ENCODE measurements at places on chromosomes 7 and 10.

- no peak for DNase-seq
Observed at GRCh38 chr10:131788386-131788785, 112.4 kb upstream of the PPP2R2D start.

GRCh38 chr10:131722121-131722520 is 178.7 kb upstream of the PPP2R2D start:
- no peak for DNase-seq

DNA sequence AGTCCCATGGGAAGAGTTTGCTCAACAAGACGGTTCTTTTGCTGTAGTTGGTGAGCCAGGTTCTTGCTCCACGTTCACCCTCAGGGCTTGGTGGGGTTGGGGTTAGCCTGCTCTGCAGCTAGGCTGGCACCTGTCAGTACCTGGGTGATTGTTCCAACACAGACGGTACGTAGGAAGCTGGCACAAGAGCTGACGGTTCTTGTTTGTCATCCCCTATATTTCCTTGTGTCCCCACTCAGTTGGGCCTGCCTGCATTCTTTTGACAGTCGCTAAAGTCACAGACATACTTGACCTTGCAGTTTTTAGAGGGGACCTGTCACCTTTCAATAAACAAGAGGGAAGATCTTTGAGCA is 40.2 kb upstream of the SYPL1 start:
- no peak for DNase-seq

DNA sequence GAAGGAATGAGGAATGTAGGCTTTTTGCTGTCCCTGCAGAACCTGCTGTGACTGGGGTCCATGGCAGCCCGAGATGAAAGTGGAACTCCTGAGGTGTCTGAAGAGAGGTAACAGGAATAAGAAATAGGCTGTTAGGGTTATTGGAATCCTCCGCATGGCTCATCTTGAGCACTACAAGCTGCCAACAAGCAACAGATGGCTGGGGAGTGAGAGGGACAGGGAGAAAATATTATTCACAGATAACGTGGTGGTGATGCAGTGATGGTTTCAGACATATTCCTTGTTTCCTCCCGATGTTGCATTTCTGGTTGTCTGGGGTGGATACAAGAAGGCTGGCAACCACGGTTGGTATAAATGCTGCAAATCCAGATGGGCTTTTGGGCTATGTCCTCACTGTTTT is 46.1 kb downstream of the AP3M1 start:
- no peak for DNase-seq

DNA sequence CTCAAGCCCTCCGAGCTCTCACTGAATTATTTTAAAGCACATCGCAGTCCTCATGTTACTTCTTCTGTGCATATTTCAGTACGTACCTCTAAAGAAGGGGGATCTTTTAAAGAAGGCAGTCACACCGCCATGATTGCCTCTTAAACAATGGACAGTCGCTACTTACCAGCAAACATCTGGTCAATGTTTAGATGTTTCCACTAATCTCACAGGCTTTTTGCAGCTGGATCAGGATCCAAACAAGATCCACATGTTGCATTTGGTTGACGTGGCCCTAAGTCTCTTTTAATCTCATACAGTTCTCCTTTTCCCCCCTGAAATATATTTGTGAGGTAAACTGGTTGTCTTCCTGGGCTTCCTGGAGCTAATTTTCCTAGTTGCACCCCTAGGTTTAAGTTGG is 50.0 kb downstream of the PRF1 start:
- no peak for DNase-seq

DNA sequence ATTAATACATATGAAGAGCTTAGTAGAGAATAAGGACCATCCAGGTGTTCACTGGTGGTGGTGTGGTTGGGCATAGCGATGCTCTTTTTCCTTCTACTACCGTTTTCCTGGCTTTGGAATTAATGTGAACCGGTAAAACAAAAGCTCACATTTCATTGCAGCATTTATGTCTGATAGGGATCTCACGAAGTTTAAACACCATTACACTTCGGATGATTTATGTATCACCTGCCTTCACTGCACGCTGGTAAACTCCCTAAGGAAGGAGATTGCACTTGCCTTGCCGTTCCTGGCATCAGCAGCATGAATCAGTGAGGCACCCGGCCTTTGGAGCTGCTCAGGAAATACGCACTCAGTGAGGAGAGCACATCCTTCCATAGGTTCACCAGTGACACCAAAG is 47.5 kb downstream of the WIPF3 start:
- no peak for DNase-seq

- DNase-seq: no peak
Observed at GRCh38 chr7:6139189-6139996, 108.2 kb downstream of the ANKRD61 start.

- DNase-seq: no peak
Observed at GRCh38 chr7:37109843-37110242, 338.8 kb downstream of the ELMO1 start.

- DNase-seq: no peak
Observed at GRCh38 chr10:11685787-11686218, 56.4 kb upstream of the ECHDC3 start.

DNA sequence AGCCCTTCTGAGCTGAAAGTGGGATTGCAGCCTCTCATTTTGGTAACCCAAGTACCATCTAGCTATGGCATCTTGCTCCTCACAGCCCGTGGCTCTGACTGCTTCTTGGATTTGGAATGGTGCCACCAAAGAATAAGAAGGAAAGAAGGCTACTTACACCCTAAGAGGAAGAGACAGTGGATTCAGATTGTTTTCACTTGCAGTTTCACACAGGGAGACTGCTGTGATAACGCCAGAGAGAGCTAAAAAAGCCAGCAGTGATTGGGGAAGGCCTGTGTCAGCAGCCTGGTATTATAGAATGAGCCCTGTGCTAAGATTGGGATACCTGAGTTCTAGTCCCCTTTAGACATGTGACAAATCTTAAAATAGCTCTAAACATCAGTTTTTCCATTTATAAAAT is 3.6 kb upstream of the LRRC4 start:
- no peak for DNase-seq

DNA sequence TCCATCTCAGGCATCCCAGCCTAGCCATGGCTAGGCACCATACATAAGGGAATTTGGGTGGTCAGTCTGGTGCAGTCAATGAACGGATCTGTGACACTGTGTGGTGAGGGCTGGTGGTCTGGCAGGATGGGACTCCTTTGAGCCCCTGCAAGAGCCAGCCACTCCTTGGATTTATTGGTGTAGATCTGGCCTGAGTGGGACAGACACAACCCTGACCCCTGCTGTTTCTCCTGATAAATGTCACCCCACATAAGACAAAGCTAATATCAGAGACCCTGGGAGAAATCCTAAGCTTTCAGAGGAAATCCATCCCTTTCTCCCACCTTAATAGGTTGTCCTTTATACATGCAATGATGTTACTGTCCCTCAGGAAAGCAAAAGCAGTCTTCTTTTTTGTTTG is 2.3 kb downstream of the FBXO24 start:
- DNase-seq: no peak

DNA sequence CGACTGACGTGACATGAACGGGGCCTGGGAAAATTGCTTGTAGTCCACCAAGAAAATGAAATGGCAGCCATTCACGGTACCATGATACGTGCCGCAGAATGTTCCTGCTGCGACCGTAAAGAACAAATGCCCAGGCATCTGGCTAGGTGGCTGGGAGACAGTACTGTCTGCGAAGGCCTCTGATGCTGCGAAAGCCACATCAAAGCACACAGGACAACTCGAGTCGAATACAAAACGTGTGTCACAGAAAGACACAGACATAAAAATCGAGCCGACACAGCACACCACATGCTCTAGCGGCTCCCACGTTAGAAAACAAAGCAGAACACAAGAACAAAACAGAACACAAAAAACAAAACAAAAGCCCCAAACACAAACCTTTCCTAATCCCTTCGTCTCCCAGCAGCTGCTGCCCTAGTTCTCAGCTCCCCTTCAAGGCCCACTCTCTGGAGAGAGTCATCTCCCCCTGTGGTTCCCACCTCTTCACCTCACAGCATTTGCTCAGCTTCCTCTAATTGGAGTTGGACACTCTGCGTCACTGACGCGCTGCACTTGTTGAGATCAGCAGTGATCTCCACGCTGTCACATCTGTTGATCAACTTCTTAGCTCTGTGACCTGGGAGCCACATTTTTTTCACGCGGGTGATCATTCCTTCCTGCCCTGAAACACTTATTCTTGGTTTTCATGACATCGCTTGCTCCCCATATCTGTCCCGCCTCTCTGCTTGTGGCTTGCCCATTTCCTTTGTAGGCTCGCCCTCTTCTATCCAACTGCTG is 112.2 kb downstream of the CLEC2L start:
- no peak for DNase-seq

GRCh38 chr10:77771450-77771849 is 133.8 kb upstream of the KCNMA1 start:
- DNase-seq: no peak

DNA sequence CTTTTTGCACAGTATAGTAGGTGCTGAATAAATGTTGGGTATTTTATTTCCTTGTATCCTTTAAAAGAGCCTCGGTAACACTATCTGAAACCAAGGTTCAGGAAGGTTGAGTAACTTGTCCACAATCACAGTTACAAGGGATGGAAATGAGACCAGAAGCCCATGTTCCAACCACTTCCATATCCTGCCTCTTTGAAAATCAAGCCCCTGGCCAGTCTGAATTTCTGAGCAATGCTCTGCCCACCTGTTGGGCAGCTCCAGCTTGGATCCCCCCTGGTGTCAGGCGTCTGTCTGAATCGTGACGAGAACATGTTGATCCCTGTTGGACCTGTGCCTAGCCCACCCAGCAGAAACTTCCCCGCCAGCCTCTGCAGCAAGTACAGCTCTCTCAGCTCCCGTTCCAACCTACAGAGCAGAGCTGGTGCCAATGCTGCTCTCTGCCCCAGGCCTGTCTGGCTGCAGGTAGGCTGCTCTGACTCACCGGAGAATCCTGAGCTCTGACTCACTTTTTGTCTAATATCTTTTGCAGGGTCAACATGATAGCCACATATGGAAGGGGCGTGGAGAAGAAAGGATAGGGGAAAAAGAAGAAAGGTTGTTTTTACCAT is 595.5 kb downstream of the INHBA start:
- no peak for DNase-seq

GRCh38 chr7:132221356-132221755 is 354.9 kb downstream of the PLXNA4 start:
- no peak for DNase-seq

- no peak for DNase-seq
Observed at GRCh38 chr10:3828404-3829155, 43.6 kb upstream of the KLF6 start.

DNA sequence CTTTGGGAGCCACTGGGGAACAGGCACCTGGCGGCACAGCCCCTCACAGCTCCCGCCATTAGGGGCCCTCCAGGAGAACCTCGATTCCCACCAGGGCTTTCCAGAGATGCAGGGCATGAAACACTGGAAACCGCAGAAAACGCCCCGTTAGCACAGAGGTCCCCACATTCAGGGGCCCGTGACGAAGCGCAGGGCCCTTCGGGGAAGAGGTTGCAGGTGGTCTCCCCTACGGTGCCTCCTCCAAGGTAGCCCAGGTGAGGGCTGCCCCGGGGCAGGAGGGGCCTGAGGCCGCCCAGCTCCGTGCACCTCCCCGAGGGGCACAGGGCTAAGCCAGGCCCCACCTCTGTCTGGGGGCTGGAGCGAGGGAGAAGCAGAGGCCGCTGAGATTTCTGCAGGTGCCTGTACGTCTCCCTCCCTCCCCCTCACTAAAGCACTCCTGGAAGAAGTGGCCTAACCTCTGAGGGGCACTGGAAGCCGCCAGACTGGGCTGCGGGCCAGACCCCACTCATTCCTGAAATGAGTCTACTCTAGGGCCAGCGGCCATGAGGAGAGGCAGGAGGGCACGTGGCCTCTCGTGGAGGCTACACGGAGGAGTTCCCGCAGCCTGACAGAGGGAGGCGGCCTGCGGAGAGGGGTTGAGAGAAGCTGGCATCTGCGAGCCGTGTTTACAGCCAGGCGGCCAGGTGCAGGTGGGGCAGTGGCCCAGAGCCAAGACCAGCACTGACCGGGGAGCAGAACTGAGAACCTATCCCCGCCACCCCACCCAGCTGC is 6.9 kb downstream of the PDGFA start:
- no peak for DNase-seq

GRCh38 chr7:148883266-148884048 is 634 bp downstream of the EZH2 start:
- DNase-seq: no peak

DNA sequence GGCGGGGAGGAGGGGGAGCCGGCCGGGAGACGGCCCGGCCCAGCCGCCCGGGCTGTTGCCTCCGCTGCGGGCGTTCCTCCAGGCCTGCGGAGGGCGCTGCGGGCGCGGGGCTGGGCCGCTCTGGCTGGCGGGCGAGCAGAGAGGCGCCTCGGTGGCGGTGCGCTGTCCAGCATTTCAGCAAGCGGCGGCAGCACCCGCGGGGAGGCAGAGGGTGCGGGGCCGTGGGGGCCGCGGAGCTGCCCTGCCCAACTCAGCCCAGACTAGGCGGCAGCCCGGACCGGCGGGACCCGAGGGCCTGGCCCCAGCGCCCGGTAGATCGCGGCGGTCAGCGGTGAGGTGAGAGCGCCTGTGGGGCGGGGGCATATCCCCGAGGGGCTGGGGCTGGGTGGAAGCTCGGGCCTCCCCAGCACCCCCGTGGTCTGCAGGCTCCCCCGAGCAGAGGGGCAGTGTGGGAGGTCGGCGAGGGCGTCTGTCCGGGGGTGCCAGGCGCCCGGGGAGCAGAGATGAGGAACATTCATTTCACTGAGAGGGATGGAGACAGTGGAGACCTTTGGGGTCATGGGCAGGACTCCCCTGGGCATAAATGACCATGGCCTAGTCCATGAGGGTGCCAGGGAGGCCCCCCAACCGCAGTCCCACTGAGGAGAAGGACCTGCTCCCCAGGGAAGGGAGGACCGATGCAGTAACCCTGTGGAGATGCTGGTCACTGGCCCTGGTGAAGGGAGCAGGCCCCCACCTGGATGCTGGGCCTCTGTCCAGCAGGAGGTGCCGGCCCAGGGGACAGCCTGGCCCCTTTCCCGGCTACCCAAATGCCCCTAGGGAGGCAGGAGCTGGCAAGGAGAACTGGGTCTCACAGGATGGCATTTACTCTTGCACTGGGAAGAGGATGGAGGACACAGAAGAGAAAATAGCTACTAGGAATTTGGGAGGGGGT is at the start of gene SRRM3:
Gene SRRM3, plus strand, starts transcription at position 165 of the 934 bp plus-strand sequence. CDS start 33,171 bp downstream, outside the sequence.
- peak; percentile 59 for DNase-seq

DNA sequence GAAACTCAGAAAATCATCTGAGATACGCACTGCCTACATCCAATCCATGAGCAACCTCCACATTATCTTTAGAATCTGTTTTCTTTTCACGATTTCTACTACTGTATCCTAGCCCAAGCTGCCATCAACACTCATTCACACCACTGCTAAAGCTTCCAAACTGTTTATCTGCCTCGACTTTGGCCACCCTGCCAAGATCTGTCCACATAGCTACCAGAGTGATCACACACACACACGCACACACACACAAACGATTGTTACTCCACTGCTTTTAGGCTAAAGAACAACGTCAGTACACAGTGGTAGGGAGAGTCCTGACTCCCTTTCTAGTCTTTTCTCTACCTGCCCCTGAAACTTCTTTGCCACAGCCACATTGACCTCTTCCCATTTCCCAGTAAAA is 142.0 kb downstream of the CCDC71L start:
- DNase-seq: no peak

DNA sequence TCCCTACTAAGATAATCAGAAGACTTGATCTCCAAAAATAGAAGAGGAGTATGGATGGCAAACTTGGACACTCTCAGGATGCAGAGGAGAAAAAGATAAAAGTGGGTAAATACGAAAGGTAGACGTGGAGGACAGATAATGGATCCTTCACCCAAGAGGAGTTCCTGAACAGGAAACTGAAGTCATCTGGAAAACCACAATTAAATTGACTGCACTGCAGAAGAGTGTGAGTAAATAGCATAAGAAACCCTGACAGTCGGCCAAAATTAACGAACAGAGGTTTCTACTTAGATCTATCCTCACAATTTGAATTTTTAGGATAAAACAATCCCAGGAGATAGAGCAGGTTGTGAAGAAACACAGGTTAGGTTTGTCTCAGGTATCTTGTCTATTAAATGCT is 70.5 kb downstream of the SDK1 start:
- DNase-seq: no peak

Data from hippocampal formation (tissue), 2 donors.